Hematopoietic multipotent progenitor cell treated with erythropoietin and hydrocortisone succinate and interleukin-3 and kit ligand, for 15 days (in vitro differentiated cells): ENCODE measurements at places on chromosomes 16 and 17.

DNA sequence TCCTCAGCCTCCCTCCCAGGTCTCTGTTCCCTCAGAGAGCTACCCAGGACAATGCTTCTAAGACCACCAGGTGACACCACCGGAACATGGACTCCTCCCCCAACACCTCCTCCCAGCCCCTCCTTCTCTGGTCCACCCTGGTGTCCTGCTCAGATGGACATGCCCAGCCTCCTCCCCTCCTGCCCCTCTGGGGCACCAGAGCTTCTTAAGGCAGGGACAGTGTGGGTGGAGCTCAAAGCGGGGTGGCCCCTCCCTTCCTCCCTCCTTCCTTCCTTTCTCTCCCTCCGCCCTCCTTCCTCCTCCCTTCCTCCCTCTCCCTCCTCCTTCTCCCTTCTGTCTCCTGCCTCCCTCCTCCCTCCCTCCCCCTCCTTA is 22.7 kb downstream of the TRPV3 start:
- DNase-seq: no peak

DNA sequence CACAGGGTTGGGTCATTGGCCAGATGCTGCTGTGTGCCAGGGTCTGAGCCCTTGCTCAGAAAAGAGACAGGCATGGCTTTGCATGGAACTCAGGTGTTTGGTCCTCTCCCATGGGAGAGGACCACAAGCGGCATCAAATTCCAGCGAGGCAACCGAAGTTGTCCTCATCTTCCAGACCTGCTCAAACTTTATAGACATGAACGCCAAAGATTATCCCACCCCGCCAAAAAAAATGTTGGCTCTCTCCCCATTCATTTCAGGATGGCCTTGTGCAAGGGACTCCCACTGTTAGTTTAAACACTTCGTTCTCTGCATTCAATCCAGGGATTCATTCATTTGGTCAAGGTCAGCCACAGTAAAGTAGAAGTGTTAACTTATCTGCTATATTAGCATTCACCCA is 360.8 kb upstream of the ZFHX3 start:
- DNase-seq: no peak

DNA sequence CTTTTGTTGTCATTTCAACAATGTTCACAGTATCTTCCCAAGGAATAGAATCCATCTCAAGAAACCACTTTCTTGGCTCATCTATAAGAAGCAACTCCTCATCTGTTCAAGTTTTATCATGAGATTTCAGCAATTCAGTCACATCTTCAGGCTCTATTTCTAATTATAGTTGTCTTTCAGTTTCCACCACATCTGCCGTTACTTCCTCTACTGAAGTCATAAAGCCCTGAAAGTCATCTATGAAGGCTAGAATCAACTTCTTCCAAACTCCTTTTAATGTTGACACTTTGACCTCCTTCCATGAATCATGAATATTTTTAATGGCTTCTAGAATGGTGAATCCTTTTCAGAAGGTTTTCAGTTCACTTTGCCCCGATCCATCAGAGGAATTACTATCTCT is 102.1 kb downstream of the CDH13 start:
- no peak for DNase-seq

GRCh38 chr17:1839516-1839915 is 9.7 kb downstream of the RPA1 start:
- DNase-seq: peak; percentile 93

GRCh38 chr17:78826836-78827509 is 13.6 kb downstream of the USP36 start:
- DNase-seq: no peak

GRCh38 chr16:82807311-82807710 is 180.5 kb downstream of the CDH13 start:
- DNase-seq: no peak

GRCh38 chr17:55332296-55333041 is 67.7 kb downstream of the HLF start:
- DNase-seq: no peak

DNA sequence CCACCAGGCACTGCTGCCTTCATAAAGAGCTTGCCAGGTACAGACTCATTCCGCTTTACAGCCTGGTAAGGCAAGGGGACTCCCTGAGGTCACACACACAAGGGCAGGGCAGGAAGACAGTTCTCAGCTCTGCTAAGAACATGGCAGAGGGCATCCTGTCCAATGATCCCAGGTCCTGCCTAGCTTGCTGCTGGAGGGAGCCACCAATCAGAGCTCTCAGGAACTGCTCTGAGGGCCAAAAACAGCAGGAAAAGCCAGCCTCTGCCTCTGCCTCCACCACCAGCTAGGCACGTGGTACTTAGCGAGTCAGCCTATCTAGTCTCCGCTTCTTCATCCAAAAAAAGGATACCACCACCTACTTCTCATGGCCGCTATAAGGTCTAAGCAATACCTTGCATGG is 66.1 kb downstream of the GTF3C1 start:
- no peak for DNase-seq

GRCh38 chr17:4540224-4540651 is 14.9 kb downstream of the MYBBP1A start:
- DNase-seq: no peak

DNA sequence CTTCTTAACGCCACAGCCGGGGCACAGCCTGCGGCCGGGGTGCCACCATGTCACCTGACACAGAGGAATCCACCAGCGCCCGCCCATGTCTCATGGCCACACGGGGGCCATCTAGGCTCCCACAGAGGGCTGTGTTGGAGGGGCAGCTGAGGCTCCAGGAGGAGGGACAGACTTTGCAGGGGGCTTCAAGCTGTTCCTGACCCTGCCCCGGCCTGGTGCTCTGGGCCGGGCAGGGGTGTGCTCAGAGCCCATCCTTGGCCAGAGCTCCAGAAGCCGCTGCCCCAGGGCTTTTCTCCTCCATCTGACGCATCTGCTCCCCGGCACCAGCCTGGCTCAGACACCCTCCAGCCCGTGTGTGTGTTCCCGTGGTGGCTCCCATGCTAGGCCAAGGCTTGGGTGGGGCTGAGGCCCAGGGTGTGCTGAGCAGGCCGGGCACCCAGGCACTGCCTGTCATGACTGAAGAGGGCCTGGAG is 7.8 kb upstream of the SLC38A10 start:
- DNase-seq: no peak

GRCh38 chr16:52055381-52055780 is 491.6 kb downstream of the TOX3 start:
- DNase-seq: no peak

- peak; percentile 47 for DNase-seq
Measured at GRCh38 chr16:67748834-67749233, 29.7 kb upstream of the GFOD2 start.
